GM18507 (cell line): ENCODE measurements at places on chromosomes 11 and 22.

DNA sequence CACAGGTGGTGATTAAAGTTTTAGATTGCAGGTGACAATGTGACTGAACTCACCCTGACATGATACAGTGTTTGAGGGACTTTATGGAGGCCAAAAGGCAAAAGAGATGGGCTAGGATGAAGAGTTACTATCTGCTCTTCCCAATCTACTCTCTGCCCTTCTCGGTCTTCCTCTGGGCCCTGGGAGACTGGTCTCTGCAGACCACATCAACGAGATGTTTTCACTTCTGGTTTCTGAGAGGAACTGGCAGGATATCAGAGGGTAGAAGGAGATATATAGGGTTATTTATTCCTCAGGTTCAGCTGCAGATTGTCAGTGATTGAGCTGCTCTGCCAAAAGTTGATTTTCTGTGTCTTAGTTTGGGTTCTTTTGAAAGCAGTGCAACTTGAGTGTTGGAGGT is 32.4 kb upstream of the CD44 start:
- DNase-seq, result no peak

- DNase-seq, result no peak
Observed at GRCh38 chr11:63532117-63532516, 4.5 kb upstream of the PLAAT4 start.

DNA sequence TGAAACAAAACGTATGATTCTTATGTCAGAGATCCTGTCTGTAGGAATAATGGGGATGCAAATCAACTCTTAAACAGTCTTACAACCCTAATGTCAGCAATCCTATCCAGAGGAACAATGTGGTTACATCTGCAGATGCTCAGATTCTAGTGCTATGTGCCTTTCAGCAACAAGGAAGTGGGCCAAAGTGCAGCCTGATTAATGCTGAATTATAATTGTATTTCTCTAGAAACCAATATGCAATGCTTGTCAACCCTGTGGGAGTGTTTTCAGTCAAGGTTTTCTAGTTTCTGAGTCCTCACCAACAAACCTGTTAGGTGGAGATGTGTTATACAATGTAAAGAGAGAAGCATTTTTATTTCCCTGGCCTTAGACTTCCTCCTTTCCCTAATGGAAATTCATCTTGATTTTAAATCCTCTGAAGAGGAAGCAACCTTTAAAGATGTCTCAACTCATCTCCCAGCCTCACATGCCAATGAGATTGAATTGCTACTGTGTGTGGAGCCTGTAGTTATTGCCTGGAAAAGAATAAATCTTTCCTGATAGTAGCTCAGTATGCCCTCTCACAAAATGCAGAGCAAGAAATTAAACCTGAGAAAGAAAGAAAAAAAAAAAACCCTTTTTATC is 26.2 kb upstream of the TMEM123 start:
- no peak for DNase-seq

DNA sequence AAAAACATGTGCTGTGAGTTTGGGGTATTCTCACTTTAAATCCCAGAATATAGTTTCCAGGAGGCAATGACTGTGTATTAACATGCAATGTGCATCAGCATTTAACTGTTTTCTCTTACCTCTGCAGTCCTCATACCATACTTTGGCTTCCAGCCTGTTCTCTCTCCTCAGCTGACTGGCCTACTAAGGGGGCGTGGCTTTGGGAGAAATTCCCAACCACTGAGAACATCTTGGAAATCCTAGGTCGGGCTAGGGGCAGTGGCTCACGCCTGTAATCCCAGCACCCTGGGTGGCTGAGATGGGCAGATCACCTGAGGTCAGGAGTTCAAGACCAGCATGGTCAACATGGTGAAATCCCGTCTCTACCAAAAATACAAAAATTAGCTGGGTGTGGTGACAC is 13.5 kb upstream of the ZC3H12C start:
- no peak for DNase-seq

DNA sequence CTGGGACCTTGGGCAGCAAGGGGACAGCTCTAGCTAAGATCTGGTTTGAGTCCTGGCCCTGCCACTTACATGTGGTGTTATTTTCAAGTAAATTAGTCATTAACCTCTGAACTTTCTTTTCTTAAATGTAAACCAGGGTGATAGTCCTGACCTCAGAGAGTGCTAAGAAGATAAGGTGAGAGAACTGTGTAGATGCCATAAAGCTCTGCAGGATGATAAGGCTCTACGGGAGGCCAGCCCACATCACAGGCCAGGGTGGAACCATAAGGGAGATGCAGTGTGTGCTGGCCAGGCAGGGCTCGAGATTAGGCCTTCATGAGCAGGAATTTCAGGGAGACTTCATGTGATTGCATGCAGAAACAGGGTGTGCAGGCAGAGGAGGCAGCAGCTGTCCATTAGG is 24.2 kb downstream of the NECTIN1 start:
- DNase-seq, result no peak

DNA sequence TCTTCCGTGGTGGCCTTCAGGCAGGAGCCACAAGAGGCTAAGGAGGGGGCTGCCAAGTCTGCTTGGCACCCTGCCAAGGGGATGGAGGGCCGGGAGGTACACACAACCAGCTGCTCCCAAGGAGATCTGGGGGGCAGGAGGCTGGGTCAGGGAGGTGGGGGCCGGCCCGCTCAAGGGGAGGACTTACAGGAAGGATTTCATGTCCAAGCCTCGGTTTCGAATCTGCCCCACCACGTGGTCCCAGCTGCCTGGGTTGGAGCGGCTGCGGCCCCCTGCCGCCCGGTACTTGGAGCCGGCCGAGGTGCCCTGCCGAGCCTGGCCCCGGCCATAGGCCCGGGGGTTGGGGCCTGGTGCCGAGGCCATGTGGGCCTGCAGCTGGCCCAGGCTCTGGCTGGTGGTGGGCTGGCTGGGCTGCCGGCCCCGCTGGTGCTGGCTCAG is 33.5 kb downstream of the LRRC10B start:
- no peak for DNase-seq

DNA sequence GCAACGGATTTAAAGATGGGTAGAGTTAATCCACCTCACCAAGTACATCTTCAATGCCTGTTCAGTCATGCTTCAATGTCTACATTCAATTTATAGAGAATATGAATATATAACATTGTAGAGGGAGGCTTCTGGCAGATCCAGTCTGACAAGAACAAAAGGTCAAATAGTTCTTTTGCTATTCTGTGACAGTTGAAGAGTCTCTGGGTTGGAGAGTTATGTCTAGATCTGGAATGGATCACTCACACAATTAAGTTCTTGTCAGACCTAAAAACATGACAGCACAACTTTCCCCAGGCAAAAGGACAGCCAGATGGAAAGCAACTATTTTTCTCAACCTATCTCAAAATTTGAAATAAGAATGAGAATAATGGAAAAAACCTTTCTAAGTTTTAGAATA is 15.3 kb upstream of the GAB2 start:
- DNase-seq, result no peak

DNA sequence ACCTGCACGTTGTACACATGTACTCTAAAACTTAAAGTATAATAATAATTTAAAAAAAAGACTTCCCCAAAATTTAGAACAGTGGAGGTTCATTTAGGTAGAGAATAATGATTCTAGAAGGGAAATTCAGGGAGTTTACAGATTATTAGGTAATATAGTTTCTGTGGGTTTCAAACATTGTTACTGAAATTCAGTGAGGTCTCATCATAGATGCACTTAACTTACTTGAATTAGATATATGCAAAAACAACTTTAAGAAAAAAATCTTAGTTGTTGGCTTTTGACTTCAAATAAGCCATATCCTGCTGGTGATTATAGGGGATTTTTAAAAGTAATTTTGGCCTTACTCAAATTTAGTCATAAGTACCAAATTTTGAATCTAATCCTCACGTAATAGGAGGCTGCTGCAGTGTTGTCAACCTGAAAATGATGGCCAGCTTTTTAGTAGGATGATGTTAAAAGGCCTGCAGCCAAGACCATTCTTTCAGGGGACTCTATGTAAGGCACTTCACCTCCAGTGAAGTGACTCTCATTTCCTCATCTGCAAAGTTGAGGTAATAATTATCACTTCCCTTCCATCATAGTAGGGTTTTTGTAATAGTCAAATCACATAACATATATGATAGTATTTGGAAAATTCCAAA is 42.5 kb upstream of the KCNA4 start:
- DNase-seq, result no peak

- DNase-seq, result no peak
Observed at GRCh38 chr11:95563859-95564258, 225.7 kb downstream of the FAM76B start.

- DNase-seq, result no peak
Observed at GRCh38 chr22:29031227-29032011, 30.2 kb downstream of the C22orf31 start.

DNA sequence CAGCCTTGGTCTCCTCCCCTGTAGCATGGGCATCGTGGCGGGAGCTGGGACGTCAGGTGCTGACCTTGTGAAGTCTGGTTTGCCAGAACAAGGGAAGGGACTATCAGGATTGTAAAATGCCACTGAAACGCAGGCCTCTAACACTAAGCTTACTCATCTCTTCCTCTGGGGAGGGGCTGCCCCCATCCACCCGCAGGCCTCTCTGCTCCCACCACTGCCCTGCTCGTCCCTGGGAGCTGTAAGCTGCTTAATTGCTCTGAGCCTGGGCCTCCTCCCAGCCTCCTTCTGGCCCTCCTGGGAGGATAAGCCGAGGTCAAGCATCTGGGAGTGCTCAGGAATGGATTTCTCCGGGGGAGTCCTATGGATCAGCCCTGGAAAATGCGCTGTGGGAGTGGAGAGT is 8.4 kb downstream of the SHISAL1 start:
- DNase-seq, result no peak

DNA sequence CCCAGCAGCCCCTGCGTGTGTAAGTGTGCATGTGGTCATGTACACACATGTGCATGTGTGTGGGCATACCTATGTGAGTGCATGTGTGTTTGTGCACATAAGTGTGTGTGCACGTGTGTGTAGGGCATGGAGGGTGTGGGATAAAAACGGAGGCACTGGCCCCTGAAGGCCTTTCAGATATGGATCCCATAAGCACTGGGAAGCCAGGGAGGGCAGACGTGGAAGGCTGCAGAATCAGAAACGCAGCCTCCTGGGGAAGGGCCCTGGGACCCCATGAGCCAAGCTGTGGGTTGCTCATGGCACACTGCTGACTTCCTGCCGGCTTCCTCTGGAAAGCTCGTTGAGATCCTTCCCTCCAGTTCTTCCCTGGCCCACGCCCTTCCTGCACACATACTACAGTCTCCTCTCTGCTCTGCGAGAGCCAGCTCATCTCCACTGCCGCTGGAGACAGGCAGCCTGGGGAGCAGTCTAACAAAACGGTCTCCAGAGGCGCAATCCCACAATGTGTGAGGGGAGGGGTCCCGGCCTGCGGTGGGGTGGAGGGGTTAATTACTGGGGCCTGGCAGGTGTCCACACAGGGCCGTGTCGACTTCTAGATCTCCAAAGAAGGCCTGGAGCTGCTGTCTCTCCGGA is 435.2 kb upstream of the B3GAT1 start:
- no peak for DNase-seq

DNA sequence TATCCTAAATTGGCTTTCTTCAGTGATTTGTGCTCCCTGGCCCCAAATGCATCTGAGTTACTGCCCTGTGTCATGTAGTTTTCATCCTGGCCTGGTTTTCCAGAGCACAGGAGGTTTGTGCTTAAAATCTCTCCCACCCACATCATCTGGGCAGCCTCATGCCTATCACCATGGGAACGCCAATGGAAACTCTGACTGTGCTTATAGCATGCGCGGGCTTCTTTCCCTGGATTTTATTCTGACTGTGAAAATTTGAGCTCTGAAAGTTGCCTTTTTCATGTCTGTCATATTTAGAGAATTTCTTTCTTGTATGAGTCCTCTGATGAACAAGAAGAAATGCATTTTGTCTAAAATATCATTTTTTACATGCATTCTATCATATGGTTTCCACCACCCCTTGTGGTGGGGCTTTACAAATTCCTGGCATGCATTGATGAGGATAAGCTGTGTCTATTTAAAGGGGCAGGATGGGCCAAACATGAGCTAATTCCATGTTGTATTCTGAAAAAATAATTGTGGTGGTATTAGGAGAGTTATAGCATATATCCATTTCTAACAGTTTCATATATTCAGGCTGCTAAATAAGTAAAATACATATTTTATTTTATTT is 55.1 kb downstream of the IRAG1 start:
- DNase-seq, result no peak

DNA sequence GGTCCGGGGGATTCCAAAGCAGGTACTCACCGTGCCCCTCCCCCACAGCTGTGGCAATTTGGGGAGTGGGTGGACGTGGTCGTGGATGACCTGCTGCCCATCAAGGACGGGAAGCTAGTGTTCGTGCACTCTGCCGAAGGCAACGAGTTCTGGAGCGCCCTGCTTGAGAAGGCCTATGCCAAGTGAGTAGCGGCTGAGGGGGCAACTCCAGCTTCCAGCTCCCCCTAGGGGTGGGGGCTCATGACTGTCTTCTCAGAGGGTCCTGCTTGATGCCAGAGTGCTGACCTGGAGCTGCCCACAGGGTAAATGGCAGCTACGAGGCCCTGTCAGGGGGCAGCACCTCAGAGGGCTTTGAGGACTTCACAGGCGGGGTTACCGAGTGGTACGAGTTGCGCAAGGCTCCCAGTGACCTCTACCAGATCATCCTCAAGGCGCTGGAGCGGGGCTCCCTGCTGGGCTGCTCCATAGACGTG is 4.2 kb downstream of the CAPN1 start:
- no peak for DNase-seq

GRCh38 chr11:31872076-31872443 is 60.9 kb upstream of the PAX6 start:
- no peak for DNase-seq

GRCh38 chr11:67592880-67593564 is 9.4 kb downstream of the GSTP1 start:
- DNase-seq, result no peak

- DNase-seq, result peak; percentile 26
Observed at GRCh38 chr22:33806191-33806590, 114.1 kb downstream of the LARGE1 start.

DNA sequence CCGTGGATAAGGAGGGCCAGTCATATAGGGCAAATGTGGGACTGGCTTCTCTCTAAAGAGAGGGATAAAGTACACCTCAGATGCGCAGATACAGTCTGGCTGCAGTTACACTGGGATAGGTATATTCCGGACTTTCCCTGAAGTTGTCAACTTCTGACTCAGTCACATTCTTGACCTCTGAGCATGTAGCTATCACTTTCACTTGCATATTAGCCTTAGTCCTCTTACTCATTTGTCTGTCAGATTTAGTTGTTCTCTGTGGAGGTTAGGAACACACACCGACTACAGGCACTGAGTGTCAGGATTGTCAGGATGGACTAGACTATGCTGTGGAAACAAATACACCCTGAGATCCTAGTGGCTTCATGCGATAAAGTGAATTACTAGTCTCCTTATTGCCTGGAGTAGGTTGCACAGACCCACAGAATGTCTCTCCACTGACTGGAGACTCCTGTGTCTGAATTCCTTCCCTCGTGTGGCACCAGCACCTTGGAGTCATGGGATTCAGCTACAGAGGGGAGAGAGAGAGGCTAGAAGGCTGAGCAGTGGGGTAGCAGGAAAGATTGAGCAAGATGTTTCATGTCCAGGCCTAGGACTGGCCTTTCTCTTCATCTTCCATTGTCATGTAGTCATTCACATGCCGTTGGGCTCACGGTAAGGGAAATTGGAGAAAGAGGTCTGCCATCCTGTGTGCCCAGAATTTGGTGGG is 654.3 kb downstream of the NTM start:
- DNase-seq, result no peak
